ENCODE measurements at places on chromosomes 11 and 22.
A peak's percentile ranks its signal among the peaks of the same experiment; 100 is the strongest.

DNA sequence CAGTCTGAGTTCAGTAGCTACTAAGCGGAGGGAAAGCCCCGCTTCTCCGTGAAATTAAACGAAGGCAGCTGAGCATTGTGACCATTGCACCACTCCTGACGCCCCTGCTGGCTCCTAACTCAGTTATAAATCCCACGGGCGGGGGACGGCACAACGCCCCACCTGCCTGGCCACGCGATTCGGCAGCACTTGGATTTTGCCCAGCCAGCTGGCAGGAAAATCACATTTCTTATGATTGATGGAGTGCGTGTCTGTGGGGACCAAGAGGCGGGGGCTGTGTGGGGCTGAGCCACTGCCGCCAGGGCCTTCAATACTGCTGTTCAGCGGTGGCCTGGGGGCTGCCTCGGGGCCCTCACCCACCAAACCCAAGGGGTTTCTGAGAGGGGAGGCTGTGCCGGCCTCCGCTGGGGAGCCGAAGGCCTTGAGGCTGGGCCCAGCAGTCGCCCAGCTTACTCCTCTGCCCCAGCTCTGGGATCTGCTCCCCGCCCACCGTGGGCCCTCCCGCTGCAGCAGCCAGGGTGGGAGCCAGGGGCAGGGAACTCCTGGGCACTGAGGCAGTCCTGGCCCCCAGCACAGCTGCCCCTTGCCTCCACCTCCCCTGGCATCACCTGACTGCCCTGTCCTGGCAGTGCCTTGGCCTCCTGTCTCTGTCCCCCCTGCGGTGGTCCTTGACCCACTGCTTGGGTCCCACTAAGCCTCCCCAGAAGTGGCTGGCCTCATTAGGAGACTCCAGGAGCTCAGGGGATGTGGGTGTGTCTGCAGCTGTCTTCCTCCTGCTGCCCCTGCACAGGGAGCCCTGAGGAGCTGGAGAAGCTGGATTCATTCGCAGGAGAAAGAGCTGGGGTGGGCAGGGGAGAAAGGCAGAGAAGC lies 30.7 kb downstream of the SHISAL1 start:
- no peak for DNase-seq

- no peak for DNase-seq
Observed at GRCh38 chr22:33697640-33698039, 222.6 kb downstream of the LARGE1 start.

GRCh38 chr11:130413405-130414106 lies 14.9 kb downstream of the ADAMTS8 start:
- DNase-seq = no peak

DNA sequence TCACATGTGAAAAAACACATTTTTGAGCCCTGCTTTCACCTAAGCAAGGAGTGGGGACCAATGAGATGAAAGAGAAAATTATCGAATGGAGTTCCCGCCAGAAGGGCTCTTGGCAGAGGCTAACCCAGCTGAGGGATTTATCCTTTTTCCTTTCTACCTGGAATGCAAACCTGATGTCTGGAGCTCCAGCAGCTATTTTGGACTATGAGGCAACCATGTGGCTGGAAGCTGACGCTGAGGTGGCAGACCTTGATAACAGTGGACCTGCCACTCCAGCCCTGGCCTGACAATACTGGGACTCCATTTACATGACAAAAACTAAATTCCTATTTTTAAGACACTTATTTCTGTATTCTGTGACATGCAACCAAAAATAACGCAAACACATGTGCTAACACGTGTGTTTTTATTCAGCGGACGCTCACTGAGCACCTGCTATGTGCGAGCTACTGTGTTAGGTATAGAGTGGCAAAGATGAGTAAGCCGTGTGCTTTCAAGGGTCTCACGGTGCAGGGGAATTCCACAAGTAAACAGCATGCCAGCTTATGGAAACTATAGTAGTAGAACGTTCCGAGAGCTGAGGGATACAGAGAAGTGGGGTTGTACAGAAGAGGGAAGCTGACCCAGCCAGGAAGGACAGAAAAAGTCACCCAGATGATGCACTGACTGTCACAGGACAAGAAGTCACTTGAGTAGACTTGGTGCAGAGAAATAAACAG lies 19.1 kb upstream of the ISX start:
- DNase-seq = no peak

DNA sequence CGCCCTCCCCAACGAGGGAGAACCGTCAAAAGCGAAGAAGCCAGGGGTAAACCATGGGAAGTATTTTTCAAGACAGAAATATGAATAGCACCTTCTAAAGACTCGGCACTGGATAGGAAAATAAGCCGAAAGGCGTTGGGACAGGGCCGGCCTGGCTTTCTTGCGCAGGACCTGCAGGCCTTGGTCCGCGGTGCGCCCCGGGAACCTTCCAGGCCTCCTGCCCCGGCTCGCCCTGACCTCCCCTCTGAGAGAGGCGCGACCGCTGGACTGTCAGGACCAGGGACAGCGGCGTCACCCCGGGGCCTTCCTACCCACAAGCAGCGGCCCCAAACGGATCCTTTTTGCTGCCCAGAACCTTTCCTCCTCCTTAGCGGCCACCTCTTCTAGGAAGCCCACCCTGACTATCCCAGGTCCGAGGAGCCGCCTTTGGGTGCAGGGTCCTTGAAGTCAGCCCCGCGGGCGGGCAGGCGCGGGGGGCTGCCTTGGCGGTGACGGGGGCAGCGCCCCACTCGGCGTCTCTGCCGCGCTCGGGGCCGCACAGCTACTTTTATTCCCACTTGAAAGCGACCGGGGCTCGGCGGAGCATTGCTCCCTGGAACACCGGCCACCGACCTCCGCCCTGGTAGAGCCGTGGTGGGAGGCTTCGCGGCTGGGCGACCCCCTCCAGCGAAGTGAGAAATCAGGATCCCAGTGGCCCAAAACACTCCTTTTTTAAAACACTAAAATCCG lies 650 bp upstream of the MAPK11 start:
- peak; percentile 8 for DNase-seq

GRCh38 chr11:118417801-118418200 lies 16.4 kb downstream of the ATP5MG start:
- DNase-seq = no peak

DNA sequence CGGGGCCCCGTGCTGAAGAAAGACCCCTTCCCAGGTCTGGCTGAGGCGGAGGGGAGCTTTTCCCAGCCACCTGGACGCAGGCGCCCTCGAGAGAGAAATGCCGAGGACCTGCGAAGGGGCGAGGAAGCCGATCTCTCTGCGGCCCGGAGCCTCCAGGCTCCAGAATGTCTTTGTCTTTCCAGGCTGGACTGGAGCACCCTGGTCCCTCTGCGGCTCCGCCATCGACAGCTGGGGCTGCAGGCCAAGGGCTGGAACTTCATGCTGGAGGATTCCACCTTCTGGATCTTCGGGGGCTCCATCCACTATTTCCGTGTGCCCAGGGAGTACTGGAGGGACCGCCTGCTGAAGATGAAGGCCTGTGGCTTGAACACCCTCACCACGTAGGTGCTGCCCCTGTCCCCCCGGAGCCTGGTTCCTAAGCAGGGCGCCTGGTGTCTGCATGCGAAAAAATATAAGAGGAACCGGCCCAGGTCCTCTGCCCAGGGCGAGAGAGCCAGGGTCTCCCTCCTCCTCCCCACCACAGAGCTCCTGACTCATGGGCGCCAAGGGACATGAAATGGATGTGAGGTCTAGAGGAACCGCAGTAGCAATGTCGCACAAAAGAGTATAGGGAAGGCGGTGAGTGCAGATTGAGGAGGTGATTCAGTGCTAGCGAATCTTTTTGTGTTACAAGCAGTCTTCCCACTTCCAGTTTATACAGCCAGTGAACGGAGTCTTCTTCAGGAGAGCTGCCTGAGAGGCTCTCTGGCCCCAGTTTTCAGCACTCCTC lies 11.0 kb downstream of the GLB1L2 start:
- DNase-seq = no peak

DNA sequence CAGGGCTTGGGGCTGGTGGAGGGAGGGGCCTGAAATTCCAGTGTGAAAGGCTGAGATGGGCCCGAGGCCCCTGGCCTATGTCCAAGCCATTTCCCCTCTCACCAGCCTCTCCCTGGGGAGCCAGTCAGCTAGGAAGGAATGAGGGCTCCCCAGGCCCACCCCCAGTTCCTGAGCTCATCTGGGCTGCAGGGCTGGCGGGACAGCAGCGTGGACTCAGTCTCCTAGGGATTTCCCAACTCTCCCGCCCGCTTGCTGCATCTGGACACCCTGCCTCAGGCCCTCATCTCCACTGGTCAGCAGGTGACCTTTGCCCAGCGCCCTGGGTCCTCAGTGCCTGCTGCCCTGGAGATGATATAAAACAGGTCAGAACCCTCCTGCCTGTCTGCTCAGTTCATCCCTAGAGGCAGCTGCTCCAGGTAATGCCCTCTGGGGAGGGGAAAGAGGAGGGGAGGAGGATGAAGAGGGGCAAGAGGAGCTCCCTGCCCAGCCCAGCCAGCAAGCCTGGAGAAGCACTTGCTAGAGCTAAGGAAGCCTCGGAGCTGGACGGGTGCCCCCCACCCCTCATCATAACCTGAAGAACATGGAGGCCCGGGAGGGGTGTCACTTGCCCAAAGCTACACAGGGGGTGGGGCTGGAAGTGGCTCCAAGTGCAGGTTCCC lies at the start of gene APOC3:
Gene APOC3, plus strand, starts transcription at position 383 of the 659 bp plus-strand sequence. CDS start 676 bp downstream, outside the sequence.
- no peak for DNase-seq

- no peak for DNase-seq
Observed at GRCh38 chr22:17633998-17634323, 4.6 kb upstream of the BCL2L13 start.

GRCh38 chr11:40679276-40679675 lies 780.2 kb downstream of the LRRC4C start:
- no peak for DNase-seq
